Activated CD4-positive, alpha-beta T cell treated with anti-CD3 and anti-CD28 coated beads, Interleukin-2, Interleukin-4, amounts not matched to agents 100 ng/mL and 50 ng/mL, durations not matched to agents 16 hours and 8 hours (primary cell): ENCODE measurements at places on chromosomes 11 and 22.

DNA sequence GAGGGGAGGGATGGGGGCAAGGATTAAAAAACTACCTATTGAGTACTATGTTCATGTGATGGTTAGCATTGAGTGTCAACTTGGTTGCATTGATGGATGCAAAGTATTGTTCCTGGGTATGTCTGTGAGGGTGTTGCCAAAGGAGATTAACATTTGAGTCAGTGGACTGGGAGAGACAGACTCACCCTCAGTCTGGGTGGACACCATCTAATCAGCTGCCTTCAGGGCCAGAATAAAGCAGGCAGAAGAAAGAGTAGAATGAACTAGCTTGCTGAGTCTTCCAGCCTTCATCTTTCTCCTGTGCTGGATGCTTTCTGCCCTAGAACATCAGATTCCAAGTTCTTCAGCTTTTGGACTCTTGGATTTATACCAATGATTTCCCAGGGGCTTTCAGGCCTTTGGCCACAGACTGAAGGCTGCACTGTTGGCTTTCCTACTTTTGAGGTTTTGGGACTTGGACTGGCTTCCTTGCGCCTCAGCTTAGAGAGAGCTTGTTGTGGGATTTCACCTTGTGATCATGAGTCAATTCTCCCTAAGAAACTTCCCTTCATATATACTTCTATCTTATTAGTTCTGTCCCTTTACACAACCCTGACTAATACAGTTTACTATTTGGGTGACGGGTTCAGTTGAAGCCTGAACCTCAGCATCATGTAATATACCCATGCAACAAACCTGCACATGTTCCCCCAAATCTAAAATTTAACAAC, 70.2 kb downstream of the MTNR1B start:
- DNase-seq, result no peak

DNA sequence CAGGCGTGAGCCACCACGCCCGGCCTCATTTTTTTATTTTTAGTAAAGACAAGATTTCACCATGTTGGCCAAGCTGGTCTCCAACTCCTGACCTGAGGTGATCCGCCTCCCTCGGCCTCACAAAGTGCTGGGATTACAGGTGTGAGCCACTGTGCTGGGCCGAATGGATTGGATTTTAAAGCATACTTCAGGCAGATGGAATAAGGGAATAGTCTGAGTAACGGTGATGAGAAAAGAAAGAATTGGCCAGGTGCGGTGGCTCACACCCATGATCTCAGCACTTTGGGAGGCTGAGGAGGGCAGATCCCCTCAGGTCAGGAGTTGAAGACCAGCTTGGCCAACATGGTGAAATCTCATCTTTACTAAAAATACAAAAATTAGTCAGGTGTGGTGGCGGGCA, 2.1 kb upstream of the CBL start:
- DNase-seq, result no peak

DNA sequence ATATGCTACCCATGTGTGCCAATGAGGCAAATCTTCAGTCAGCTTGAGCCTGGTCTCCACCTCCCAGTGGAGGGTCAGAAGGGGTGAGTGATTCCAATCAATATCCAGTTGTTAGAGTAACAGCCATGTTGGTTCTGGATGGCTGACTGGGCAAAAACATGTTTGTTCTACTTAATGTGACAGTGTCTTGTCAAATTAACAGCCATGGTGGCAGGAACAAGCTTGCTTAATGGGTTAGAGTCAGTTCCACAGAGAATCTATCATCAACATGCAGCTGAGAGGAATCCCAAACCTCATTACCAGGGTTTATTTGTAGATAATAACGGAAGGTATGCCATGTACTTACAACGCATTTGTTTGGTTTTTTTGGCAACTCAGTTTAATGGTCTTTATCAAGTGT, 133.2 kb downstream of the SLC17A6 start:
- no peak for DNase-seq

DNA sequence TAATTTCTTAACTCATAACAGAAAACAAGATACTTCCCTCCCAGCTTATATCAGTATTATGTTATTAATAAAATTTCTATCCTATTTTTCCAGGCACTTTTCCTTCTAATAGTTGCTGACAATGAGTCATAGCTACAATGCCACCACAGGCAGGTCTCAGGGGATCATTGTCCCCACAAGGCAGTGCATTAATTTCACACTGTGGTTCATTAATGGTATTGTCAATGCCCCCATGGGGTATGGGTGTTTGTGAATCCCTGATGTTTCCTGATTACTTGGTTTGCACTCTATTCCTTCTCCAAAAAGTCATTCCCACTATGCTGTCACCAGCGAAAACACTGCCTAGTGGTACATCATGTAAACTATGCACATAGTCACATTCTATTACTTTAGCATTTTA, 345.5 kb upstream of the CTSC start:
- no peak for DNase-seq

DNA sequence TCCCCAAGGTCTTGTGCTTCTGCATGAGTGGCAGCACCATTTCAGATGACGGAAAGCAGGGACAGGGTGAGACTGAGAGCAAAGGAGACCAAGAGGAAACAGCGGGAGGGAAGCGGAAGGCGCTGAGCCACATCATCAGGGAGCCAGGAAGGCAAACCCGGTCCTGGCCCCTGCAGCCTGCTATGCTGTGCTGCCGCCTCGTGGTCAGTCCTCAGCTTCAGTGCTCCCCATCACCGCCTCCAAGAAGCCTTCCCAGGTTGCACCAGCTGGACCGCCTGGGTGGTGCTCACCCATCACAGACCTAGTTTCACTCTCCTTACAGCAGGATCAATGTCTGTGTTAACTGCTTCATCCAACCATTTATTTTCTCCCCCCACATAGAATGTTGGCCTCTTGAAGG, 73.0 kb upstream of the PHF21B start:
- peak; percentile 23 for DNase-seq

GRCh38 chr11:83956119-83956697, 670.0 kb upstream of the CCDC90B start:
- DNase-seq, result no peak

DNA sequence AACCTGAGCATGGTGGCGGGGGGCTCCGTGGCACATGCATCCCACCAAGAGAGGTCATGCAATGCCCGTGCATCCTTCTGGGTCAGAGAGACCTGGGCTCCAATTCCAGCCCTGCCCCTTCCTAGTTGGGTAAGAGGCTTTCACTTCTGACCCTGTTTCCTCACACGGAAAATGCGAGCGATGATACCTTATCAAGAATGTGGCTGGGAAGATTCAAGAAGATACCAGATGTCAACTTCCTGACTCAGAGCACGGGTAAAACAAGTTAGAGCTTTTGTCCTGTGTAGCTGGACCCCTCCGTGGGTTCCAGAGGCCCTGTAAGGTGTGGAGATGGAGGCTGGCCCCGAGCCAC, 8.7 kb upstream of the DGKZ start:
- no peak for DNase-seq

GRCh38 chr11:13286279-13286821, 8.8 kb downstream of the BMAL1 start:
- DNase-seq, result no peak
